ENCODE measurements at places on chromosomes 4 and X. TPM values are rescaled to one million over a fixed set of nuclear protein-coding genes. Genes with fewer than 3 reads are reported as not detected.

DNA sequence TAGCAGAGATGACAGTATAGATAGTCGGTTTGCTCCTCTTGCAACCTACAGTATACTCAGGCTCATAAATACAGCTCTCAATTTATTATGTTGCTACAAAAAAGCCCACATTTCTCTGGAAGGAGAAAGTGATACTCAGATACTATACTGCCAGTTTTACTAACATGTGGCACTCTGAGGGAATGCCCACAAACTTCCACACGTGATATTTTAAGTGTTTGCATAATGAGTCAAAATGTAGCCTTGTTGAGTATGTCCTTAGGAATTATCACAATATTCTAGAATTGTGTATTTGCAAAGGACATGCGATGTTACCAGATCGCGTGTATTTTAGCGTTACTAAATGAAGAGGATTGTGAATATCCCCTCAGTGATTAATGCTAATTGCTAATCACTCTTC lies 929.1 kb downstream of the STIM2 start:
- DNase-seq = no peak

DNA sequence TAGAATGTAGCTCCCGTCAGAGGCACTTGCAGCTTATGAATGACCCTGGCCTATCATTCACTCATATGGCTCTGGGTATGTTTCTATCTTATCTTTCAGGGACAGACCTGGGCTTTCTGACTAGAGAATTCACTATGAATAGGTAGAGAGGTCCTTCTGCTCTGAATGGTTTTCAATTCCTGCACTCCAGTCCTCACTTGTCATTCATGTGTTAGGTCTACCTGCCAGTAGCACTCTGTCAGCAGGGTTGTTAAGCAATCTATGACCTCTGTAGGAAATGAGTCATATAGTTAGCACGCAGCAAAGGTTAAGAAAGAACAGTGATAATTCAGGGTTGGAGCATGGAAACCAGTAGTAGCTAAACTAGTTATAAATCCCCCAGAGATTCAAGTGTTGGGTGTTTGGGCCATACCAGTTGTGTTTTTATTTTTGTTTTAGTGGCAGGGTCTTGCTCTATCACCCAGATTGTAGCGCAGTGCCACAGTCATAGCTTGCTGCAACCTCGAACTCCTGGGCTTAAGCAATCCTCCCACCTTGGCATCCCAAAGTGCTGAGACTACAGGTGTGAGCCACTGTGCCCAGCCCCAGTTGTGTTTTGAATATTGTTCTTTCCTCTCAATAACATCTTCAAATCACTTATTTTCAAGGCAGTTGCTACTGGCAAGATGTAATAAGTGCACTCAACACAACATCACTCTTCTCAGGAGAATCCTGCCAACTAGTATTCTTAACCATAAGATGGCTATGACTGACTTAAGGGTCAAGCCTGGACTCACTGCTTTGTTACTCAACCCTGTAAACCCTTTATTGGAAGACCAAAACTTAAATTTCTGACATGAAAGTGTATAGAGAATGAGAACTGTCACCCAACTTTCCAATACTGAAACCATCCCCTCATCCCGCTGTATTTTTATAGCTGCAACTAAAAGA lies 25.1 kb downstream of the ARL13A start:
- DNase-seq = no peak

DNA sequence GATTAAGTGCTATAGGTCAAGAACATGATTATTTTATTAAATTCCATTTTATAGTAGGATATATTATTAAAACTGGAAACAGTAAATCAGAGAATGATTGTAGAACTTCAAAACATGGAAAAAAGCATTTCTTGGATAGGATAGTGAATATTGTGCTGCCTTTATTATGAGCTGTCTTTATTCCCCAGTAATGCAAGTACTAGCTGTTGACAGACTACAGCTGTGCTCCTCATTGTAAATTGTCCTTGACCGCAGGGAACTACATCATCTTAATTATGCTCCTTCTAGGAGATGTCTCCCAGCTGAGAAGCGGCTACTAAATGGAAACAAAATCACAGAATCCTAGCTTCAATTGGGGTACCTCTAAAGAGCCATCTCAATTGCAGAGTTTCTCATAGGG lies 1457.2 kb upstream of the PCDH7 start:
- DNase-seq = no peak

DNA sequence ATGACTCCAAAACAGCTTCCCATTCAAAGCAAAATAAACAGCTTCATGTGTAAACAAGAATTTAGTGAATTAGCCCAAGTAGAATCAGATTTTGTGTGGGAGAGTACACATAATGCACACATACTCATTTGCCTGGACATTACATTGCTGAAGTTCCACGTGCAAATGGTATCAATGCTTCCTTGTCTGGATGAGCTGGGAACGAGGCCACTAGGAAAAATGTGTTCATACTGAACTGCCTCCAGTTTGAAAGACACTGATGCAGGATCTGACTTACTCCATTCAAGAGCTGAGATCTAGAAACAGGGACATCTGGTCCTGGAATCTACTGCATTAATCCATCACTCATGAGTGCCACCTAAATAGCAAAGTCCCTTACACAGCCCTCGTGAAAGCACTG lies 228.0 kb downstream of the APBB2 start:
- DNase-seq = no peak

GRCh38 chr4:178612733-178613132 lies 1170.5 kb upstream of the AGA start:
- no peak for DNase-seq

GRCh38 chrX:117854806-117855205 lies 261.8 kb downstream of the KLHL13 start:
- DNase-seq = no peak

DNA sequence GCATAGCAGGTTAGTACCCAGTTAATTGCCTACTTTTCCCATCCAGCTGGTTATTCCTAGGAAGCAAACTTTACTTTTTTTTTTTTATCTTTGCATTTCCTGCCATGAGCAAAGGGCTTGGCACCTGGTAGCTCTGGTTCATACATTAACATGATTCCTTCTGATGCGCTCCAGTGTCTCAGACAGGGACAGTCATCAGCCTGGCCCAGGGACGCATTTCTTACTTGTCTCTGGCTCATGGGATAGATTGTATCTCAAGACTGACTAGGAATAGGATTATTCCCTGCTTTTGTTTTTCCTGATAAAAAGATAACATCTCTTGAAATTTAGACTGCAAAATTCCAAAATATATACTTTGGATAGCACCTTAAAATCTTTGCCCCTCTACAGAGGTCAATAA lies 571.5 kb upstream of the TENM3 start:
- DNase-seq = no peak

- no peak for DNase-seq
Measured at GRCh38 chrX:25650216-25650820, 487.8 kb upstream of the MAGEB18 start.

- no peak for DNase-seq
Measured at GRCh38 chr4:81180916-81181315, 34.1 kb downstream of the PRKG2 start.

GRCh38 chr4:174592985-174593335 lies 70.7 kb upstream of the HPGD start:
- no peak for DNase-seq

- DNase-seq = no peak
Measured at GRCh38 chr4:143399113-143399949, 62.7 kb downstream of the GAB1 start.

DNA sequence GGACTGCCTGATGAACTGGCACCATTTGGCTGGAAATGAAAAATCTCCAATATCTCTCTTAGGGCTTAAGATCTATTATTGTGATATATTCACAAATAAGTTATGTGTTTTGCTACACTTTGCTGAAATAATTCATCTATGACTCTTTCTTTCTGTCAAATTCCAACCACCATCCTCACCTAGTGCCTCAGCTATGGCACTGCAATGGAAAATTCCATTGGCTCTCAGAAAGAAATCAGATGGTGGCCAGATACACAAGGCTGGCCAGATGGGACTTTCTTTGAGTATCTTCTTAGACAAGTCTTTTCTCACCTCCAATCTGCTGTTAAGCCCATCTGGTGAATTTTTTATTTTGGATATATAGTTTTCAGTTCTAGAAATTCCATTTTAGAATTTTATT lies 28.0 kb downstream of the NAT8L start:
- DNase-seq = no peak

DNA sequence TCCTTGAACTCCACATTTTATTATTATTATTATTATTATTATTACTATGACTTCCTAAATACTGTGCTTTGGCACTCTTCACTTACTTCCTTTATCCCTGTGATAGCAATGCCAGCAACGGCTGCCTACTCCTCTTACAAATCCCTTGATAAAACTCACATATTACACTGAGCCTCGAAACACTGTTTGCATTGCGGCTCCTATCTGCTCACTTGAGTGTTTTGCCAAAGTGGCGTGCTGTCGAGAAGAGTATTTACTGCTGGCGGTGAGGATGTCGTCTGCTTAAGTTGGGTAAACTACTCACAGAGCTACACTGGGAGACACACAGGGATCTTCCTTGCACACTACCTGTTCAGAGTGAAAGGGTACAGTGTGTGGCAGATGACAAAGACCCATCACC lies 143.4 kb upstream of the VCX3A start:
- DNase-seq = no peak

DNA sequence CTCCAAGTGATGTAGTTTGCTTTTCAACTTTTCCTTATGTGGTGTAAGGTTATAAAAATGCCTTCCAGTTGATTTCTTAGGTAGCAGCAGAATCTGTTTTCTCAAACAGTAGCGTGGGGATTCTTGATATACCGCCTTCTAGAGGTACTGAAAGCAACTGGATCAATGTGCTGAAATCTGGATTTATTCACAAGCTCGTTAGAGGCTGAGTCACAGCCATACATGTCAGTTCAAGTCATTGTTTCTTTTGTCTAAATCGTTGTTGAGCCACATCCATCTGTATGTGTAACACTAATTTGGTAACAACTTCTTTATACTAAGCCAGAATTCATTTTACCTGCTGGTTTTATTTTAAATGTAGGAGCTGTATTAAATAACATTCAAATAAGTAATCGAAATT lies 200.0 kb upstream of the MAD2L1 start:
- no peak for DNase-seq

GRCh38 chrX:10930151-10930550 lies 181.0 kb upstream of the HCCS start:
- DNase-seq = no peak

Gene MAGED4
- 0.47 TPM for total RNA-seq

Gene SLC10A4
- total RNA-seq = 0.72 TPM

Gene SYP
- 2.6 TPM for total RNA-seq

Gene S100G
- not detected for total RNA-seq

Gene NPY2R
- total RNA-seq = not detected

Gene DSPP
- not detected for total RNA-seq

Gene NEXMIF
- 0.69 TPM for total RNA-seq

Gene NDUFB11
- total RNA-seq = 63.2 TPM

Gene SHROOM4
- 54.7 TPM for total RNA-seq

Gene RBPJ
- total RNA-seq = 113 TPM

Gene CYBB
- 47.3 TPM for total RNA-seq

Measured in omental fat pad (tissue), 4 donors.